ENCODE measurements at places on chromosomes 13 and 19.
A peak's percentile ranks its signal among the peaks of the same experiment; 100 is the strongest.

GRCh38 chr19:44807652-44808462 lies 1.0 kb upstream of the BCAM start:
- peak; percentile 78 for DNase-seq

- no peak for DNase-seq
These were observed 13.1 kb downstream of the RGL3 start for GRCh38 chr19:11405846-11406643.

DNA sequence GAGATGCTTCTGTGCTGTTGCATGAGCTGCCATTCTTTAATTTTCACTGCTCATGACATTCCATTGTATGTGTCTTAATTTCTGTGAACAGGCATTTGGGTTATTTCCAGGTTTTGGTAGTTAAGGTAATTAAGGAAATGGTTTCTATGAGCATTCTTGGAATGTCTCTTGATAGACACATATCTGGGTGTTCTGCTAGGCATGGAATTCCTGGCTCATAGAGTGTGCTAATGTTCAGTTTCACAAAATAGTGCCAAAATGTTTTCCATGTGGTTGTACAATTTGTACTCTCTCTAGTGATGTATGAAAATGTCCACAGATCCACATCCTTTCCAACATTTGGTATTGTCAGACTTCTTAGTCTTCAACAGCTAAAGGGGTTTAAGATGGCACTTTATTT lies 680.9 kb upstream of the SGCG start:
- DNase-seq, result peak; percentile 64

DNA sequence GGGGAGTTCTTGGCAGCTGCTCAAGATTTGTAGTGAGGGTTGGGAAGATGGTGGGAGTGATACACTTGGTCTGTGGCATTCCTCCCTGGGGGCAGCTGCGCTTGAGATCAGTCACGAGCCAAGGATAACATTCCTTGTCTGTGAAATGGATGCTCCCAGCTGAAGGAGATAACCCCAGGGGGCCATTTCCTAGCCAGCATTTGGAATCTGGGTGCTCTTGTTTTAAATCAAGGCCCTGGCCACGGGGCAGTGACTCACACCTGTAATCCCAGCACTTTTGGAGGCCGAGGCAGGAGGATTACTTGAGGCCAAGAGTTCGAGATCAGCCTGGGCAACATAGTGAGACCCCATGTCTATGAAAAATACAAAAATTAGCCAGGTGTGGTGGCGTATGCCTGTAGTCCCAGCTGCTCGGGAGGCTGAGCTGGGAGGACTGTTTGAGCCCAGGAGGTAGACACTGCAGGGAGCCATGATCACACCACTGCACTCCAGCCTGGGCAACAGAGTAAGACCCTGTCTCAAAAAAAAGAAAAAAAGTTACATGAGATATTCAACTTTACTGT lies 4.6 kb downstream of the PKN1 start:
- DNase-seq, result no peak

DNA sequence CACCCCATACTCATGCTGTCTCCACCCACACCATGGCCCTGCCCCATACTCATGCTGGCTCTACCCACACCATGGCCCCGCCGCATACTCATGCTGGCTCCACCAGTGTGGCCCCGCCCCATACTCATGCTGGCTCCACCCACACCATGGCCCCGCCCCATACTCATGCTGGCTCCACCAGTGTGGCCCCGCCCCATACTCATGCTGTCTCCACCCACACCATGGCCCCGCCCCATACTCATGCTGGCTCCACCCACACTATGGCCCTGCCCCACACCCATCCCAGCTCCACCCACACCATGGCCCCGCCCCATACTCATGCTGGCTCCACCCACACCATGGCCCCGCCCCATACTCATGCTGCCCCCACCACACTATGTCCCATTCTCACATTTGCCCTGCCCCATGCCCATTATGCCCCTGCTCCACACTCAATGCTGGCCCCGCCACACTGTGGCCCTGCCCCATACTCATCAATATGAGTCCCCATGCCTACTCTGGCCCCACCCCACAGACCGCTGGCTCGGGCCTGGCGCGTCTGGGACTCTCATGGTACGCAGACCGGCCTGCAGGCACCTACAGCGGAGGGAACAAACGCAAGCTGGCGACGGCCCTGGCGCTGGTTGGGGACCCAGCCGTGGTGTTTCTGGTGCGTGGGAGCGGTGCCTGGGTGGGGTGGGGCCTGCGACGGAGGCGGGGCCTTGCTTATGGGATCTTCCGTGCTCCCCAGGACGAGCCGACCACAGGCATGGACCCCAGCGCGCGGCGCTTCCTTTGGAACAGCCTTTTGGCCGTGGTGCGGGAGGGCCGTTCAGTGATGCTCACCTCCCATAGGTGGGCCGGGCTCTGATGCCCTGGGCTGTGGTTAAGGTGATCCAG lies 3.7 kb upstream of the ARHGAP45 start:
- DNase-seq, result no peak

DNA sequence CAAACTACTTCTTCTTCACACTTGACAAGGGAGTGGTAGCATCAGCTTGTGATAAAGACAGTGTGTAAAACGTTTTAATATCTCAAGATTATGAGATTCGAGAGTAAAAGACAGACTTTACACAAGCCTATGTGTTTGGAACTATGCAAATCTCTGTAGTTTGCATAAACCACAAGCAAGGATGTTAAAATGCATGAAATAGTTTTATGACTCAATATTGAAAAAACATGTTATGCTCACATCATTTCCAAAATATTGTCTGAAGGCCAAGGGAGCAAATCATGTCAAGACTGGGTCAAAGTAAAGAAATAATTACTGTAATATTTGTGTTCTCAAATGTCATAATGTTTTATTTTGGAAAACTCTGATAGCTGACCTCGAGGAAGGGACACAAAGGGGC lies 316.8 kb upstream of the KLF12 start:
- no peak for DNase-seq

DNA sequence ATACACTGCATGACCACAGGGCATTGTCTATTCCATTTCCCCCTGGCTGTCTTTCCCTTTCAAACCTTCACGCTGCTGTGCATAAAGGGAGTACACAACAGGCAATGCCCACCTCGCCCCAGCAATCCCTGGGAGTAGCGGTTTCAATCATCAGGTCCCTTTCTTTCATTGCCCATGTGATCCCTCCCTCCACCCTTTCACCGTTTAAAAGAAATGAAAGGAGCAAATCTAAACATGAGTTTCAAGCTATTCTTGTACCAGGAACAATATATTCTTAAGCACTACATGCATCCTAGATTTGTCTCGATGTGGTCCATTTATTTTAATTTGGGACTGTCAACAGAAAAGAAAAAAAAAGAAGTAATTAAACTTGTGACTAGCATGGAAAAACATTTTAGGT lies 123.4 kb upstream of the ARGLU1 start:
- no peak for DNase-seq

DNA sequence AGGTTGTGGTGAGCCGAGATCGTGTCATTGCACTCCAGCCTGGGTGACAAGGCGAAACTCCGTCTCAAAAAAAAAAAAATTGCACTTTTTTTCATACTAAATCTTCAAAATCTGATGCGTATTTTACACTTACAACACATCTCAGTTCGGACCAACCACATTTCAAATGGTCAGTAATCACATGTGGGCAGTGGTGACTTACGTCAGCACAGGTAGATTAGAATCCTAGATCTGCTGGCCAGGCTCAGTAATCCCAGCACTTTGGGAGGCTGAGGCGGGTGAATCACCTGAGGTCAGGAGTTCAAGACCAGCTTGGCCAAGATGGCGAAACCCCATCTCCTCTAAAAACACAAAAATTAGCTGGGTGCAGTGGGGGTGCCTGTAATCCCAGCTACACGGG lies 1.6 kb upstream of the FARSA start:
- no peak for DNase-seq

GRCh38 chr19:1047696-1048147 lies 7.8 kb downstream of the ABCA7 start:
- DNase-seq, result no peak

DNA sequence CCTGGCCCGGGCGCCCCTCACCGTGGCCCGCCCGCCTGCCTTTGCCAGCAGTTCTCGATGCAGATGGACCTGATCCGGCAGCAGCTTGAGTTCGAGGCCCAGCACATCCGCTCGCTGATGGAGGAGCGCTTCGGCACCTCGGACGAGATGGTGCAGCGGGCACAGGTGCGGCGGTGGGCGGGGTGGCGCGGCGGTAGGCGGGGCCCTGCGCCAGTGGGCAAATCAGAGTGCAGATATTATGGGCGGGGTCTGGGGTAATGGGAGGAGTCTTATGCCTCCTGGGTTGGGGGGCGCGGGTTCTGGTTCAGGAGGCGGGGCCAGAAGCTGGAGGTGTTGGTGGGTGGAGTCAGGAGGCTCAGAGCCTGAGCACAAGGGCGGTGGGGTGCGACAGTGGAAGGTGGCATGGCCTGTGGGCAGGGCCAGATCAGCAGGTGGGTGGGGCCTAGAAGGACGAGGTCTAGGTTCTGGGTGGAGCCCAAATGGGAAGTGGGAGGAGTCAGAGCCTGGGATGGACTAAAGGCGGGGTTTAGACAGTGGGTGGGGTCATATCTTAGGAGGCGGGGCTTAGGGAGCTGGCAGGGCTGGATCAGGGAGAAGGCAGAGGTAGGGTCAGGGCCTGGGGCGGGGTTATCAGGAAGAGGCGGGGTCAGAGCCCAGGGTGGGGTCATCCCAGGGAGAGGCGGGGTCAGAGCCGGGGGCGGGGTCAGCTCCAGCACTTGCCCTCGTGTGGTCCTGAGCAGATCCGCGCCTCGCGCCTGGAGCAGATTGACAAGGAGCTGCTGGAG lies 5.6 kb downstream of the APC2 start:
- peak; percentile 49 for DNase-seq

GRCh38 chr13:97499181-97499580 lies 65.2 kb downstream of the RAP2A start:
- no peak for DNase-seq

GRCh38 chr13:61406275-61406674 lies 9.4 kb downstream of the PCDH20 start:
- no peak for DNase-seq

DNA sequence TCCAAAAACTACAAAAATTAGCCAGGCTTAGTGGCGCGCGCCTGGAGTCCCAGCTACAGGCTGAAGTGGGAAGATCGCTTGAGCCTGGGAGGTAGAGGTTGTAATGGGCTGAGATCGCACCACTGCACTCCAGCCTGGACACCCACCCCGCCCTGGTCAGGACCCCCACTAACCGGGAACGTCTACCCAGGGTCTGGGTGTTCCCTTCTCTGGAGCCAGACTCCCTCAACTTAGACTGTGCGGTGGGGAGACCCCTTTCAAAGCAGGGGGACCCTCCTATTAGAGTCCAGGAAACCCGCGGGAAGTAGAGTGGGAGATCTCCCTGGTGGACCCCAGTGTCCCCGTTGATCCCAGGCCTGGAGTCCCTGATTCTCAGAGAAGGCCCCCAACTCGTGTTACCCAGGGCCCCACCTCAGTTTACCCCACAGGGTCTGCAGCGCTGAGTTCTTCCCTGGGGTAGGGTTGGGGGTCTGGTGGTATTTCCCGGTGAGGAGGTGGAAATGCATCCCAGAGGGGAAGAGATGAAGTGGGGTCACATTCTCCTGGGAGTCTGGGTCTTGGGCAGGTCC lies 6.1 kb upstream of the ARRDC2 start:
- DNase-seq, result no peak

GRCh38 chr19:7004313-7004931 lies 16.8 kb downstream of the MBD3L2B start:
- peak; percentile 65 for DNase-seq

GRCh38 chr13:71090990-71091389 lies 776.0 kb downstream of the DACH1 start:
- DNase-seq, result no peak

DNA sequence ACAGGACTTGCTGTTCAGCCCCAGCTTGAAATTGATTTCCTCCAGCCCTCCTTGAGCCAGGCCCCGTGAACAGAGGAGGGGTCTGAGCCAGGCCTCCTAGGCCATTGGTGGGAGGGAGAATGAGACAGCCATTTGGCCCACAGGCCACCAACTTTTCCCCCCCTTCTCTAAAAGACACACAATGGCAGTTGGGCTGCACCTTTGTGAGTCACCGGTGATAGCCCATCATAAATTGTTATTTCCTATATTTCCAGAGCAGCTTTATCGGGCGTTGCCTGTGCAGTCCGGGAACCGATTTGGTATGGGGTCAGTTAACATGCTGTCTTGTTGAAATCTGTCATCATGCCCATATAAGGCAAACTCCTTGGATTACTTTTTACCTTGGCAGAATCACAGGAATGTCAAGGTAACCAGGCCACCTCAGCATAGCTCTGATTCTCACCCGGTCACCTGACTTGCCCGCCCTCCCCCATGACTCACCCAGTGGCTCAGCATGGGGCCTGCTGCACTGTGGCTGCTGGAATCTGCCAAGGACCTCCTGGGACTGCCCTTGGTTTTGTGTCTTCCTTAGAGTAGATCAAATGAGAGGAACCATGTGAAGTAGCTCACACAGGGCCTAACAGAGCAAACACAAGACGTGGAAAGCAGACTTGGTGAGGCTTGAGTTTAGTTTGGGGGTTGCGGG lies 36.1 kb downstream of the ACTN4 start:
- peak; percentile 99 for DNase-seq

GRCh38 chr13:48859272-48860105 lies 116.2 kb upstream of the FNDC3A start:
- DNase-seq, result no peak

- peak; percentile 28 for DNase-seq
These were observed 361.6 kb upstream of the PCDH20 start for GRCh38 chr13:61777271-61777670.

- no peak for DNase-seq
These were observed 7.3 kb downstream of the FGF22 start for GRCh38 chr19:646779-647565.

DNA sequence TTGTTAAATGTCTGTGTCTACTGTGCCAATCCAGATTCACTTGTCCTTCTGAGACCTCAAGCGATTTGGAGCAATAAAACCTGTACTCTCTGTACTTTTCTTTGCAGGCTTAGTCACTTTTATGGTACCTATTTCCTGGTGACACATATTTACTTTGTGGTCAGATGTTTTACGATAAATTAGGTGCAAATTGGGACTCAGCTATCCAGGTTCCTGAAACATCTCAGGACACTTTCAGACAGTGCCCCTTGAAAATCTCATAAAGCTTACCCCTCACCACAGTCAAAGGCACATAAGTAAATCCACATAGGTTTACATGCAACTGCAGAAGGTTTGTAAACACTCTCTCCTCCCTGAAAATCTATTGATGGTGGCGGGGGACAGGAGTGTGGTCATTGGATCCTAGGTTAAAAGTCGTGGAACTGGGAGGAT lies 438.8 kb downstream of the EFNB2 start:
- DNase-seq, result no peak
